Cerebellum (tissue), 4 donors: ENCODE measurements at places on chromosomes 2 and 18.
A peak's percentile ranks its signal among the peaks of the same experiment; 100 is the strongest.

GRCh38 chr18:9808295-9809241 is 77.2 kb upstream of the TXNDC2 start:
- no peak for DNase-seq

DNA sequence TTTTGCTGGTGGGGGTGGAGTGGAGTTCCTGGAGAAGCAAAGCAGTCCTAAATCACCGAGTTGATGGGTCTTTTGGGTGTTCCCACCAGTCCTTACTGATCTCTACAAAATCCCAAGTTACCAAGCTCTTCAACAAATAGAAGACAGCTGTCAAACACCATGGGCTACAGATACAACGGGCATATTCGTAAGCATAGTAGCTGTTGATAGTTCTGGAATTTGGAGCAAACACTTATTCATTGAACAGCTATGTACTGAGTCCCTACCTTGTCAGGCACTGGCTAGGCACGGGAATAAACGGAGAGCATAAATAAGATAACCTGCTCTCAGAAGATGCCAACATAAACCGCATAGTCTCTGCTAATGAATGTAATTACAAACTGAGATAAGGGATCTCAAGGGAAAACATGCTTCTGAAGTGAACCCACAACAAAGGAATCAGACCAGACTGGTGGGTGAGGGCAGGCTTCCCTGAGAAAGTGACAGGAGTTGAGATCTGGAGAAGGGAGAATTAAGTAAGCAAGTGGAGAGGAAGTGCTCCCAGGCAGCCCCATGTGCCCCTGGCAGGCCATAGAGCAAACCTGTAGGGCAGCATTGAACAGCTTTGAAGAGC is 947 bp upstream of the ANKRD44 start:
- DNase-seq: no peak

DNA sequence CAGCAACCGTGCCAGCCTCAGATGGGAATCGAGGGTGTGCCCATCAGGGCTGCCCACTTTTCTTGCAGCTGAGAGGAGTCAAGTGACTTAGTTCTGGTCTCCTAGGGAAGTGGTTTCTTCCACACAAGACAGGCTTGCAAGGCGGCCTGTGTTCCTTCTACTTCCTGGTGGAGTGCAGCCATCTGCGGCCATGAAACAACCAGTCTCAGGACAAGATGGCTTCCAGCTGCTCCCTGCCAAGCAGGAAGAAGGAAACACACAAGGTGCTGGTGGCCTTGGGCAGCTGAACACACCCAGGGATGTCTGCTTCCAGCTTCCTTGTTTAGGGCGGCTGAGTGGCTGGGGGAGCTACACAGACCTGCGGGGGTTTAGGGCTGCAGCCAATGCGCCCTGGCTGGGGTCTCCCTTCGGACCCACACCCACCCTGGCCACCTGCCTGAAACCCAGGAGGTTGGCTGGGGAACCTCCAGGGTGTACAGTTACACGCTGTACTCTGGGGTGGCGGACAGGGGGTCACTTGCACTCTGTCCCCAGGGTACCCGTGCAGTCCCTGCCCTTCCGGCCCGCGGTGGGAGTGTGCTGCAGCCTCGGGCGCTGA is 34.7 kb downstream of the PTPN18 start:
- DNase-seq: no peak

- no peak for DNase-seq
These were observed 392.6 kb upstream of the ATP5MC3 start for GRCh38 chr2:175574069-175574468.

DNA sequence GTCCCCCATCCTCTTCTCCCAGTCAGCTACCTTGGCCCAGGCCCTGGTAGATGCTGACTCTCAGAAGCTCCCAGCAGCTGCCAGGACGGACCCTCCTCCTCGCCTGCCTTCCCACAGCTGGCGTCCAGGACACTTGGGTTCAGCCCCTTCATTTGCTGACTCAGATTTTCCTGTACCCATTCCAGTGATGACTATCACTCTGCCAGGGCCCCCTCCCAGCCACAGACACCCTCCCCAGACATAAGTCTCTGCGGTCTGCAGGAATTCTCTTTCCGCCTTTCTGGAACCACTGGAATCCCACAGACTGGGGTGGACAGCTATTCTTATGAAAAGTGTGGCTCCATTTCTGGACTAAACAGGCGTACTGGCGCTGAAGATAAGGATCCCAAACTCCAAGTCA is 260.3 kb upstream of the EPAS1 start:
- no peak for DNase-seq

GRCh38 chr2:239386001-239386670 is 14.7 kb downstream of the HDAC4 start:
- DNase-seq: no peak

DNA sequence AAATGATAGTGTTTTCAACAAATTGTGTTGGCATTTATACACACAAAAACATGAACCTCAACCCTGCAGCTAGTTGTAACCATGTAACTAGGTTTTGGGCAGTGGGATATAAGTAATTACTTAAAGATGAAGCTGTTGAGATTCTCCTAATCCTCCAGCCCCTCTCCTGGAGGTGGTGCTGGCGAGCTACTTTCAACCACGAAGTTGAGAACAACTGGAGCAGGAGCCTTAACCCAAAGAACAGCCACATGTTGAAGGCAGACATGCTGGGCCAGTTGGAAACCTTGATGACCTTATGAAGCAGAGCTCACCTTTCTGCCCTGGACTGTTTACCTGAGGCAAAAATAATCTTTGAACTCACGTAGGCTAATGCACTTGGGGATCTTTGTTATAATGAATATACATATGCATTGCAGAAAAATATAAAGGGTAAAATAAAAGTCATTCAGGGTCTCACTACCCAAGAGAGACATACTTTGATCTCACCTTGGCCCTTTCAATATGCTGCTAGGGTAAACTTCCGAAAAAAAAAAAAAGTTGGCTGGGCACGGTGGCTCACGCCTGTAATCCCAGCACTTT is 89.6 kb upstream of the NPAS2 start:
- no peak for DNase-seq

GRCh38 chr2:142484111-142484510 is 353.3 kb upstream of the LRP1B start:
- DNase-seq: no peak

GRCh38 chr2:71323386-71323785 is 8.2 kb upstream of the ZNF638 start:
- DNase-seq: no peak

DNA sequence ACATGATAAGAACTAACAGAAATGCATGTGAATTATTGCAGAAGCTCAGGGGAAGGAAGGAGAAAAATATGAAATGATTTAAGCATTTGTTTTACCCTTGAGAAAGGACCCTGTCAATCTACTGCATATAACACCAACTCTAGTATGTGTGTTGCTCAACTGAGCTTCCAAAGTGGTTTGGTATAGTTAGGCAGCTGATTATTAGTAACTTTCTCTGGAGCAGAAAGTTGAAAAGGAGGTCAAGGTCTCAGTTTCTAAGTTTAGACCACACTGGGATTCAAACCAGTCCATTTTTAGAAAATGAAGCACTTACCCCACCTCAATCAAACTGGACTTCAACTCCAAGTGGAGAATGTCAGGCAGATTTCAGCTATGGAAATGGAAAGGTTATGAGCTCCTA is 123.3 kb upstream of the CDC42EP3 start:
- no peak for DNase-seq

GRCh38 chr18:35836932-35837331 is 135.5 kb upstream of the RMP24 start:
- DNase-seq: no peak

GRCh38 chr18:34117319-34117718 is 107.4 kb downstream of the NOL4 start:
- no peak for DNase-seq

GRCh38 chr2:64976276-64976675 is 12.9 kb upstream of the SLC1A4 start:
- DNase-seq: no peak

- no peak for DNase-seq
These were observed 27.0 kb downstream of the ENOSF1 start for GRCh38 chr18:685438-685837.

DNA sequence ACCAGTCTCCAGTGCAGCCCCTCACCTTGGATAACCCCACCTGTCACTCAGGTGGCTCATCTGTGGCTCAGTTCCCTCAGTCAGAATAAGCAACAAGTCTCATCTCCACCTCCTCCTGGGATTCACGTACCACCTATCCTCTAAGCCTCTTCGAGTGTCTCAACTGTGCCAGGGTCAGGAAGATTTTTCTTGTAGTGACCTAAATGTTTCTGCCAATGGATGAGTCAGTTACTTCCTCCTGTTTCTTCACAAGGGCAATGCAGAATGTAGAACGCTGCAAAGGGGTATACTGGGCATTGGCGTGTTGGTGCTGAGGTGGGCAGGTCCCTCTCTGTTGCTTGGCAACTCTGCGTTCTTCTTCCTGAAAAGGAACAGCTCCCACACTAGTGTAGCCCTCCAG is 213.3 kb upstream of the CXCR4 start:
- no peak for DNase-seq

GRCh38 chr2:213787869-213788268 is 503.6 kb downstream of the SPAG16 start:
- DNase-seq: no peak

GRCh38 chr2:58122040-58122439 is 75.4 kb downstream of the VRK2 start:
- no peak for DNase-seq

GRCh38 chr2:134574611-134575330 is 144.0 kb downstream of the TMEM163 start:
- DNase-seq: no peak

GRCh38 chr2:223197046-223197445 is 145.1 kb downstream of the KCNE4 start:
- DNase-seq: no peak

- DNase-seq: no peak
These were observed 1.2 kb downstream of the ATG9A start for GRCh38 chr2:219228041-219228910.

- no peak for DNase-seq
These were observed 51.6 kb upstream of the DSEL start for GRCh38 chr18:67568166-67568565.

DNA sequence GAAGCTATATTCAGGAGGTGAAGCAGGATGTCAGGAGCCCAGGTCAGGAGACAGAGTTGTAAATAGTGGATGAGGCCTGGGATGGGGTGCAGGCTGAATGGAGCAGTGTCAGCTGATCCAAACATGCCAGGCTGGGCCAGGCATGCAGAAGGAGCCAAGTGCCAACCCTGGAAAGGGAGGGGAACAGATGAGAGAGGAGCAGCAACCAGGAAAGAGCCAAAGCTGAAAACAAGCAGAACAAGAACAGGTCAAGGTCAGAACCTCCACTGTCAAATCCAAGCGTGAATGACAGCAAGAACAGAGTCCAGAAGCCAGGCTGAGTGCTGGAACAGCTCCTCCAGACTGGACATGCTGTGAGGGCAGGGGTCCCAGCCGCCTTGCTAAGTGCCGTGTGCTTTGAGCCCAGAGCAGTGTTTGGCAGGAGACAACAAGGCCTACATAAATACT is 49.2 kb upstream of the PPP1CB start:
- peak; percentile 23 for DNase-seq

DNA sequence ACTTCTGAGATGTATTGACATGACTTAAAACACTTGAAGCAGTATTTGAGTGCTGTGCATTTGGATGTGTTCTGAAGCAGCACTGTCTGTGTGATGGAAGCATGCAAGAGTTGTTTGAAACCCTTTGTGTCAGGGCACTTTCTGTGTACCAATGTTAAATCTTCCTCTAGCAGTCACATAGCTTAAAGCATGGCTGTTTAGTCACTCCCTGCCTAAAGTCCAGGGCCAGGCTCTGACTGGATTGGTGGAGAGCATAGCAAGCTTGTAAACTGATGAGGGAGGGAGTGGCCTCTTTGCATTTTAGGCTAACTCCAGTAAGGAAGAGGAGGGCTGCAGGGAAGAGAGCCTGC is 73.5 kb downstream of the MYO1B start:
- DNase-seq: no peak

DNA sequence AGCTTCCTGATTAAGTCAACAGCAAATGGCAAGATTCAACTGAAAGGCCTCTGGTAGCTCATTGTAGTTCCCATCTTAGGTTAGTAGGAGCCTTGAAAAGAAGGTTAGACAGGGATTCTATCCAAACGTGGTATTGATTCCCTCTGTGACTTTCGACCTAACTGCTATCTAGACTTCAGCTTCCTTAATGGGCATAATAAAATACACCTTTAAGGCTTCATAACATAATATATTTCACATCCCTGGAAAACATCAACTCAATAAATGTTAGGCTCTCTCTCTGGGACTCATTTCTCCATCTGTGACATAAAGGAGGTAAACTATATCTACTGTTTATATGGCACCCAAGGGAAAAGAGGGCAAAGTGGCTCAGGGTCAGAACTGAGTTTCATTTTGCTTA is 60.9 kb downstream of the STK39 start:
- DNase-seq: no peak

GRCh38 chr18:36181441-36181840 is 5.9 kb upstream of the MOCOS start:
- DNase-seq: no peak

DNA sequence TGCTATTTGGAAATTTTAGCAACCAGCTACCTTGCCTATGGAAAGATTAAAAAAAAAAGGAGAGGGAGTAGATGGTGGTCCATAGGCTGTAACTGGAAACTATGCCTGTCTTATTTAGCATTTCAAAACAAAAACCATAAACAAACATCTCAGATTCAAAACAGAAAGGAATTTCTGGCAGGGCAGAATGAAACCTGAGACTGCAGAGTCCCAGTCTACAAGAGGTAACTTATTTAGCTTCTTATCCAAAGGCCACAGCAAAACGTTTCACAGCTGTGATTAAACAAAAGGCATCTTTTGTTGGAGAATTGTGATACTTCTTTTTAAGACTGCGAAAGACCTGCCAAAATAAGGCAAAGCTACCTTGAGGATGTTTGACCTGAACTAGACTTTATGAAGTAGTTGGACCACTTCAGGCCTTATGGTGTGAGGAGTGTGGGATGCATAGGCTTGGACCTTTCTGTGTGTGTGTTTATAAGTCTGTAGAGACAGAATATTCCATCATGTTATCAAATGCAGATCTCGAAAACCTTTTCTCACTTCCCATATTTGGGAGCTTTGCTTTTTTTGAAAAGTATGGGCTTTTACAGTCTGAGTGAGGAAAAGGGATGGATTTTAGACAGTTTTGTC is 11.0 kb downstream of the CRIM1 start:
- DNase-seq: no peak

DNA sequence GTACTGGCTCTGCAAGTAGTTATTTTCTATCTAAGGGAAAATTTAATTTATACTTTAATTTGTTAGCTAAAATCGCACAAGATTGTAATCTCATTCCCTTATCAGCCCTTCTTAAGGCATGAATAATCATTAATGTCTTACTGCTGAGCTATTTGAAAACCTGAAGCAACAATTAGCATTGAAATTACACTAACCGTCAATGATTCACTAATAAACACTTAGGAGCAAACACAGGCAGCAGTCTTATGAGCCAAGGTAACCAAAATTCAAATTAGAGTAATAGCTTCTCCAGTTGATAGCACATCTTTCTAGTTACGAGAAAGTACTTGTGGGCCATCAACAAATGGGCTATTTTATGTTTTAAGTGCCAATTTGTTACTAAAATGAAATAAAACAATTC is 1289.7 kb downstream of the LRP1B start:
- DNase-seq: no peak
